ENCODE measurements at places on chromosomes 1 and 21.

DNA sequence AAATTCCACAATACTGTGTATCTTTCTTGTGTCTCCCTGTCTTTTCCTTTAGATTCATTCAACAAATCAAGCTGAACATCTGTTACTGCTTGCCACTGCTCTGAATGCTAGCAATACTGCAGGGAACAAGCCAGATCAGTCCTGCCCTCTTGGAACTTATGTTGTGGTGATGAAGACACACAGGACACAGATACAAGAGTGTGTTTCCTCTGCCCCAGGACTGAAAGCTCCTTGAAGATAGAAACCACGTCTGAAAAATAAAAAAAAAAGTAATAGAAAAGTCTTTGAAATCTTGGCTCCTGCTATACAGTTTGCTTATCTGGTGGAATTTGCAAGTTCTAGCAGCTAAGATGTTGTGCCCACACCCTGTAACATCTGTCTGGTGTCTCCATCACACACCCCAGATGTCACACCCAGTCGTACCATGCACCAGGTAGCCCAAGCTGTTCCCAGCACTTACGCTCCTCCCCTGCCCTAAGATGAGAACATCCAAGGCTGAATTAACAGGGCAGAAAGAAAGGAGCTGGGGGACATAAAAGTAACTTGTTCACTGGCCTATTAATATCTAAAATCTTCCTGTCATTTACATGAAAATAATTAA, 80.2 kb upstream of the GALNT2 start:
- H3K27me3 ChIP-seq: no peaks in the 10 kb centered on the region
- no peak for DNase-seq
- no peak overlapping the region for H3K4me3 ChIP-seq
- H3K36me3 ChIP-seq: no peaks in the 10 kb centered on the region

- H3K27me3 ChIP-seq: no peaks in the 10 kb centered on the region
- DNase-seq: no peak
- H3K27ac ChIP-seq: no peak overlapping the region
- no peaks in the 10 kb centered on the region for H3K4me1 ChIP-seq
- H3K4me3 ChIP-seq: no peak overlapping the region
- no peaks in the 10 kb centered on the region for H3K36me3 ChIP-seq
These were observed 29.7 kb upstream of the RNF2 start for GRCh38 chr1:185015631-185016030.

- H3K4me1 ChIP-seq: peaks cover 39% of the 10 kb centered on the region
- no peak for DNase-seq
- no peak overlapping the region for H3K4me3 ChIP-seq
- H3K36me3 ChIP-seq: peaks cover 13% of the 10 kb centered on the region
These were observed 1.3 kb upstream of the HMGN2 start for GRCh38 chr1:26470878-26471497.

- no peak for DNase-seq
- H3K36me3 ChIP-seq: no peaks in the 10 kb centered on the region
- H3K27me3 ChIP-seq: no peaks in the 10 kb centered on the region
- H3K4me3 ChIP-seq: no peak within 1 kb of the TSS
- no peak within 1 kb of the TSS for H3K27ac ChIP-seq
These were observed at the start of gene IGFN1 for GRCh38 chr1:201190624-201191051. Gene IGFN1 (plus strand): TSS chr1:201190824. CDS start chr1:201193294, 2,470 bp downstream.

GRCh38 chr1:61241973-61242381, 159.6 kb downstream of the NFIA start:
- H3K4me3 ChIP-seq: no peak overlapping the region
- H3K4me1 ChIP-seq: peaks cover 5% of the 10 kb centered on the region
- no peak for DNase-seq
- no peaks in the 10 kb centered on the region for H3K27me3 ChIP-seq
- no peaks in the 10 kb centered on the region for H3K36me3 ChIP-seq

Data from liver (tissue), 10 donors.